ENCODE measurements at places on chromosomes 5 and 9. TPM values are rescaled to one million over a fixed set of nuclear protein-coding genes. Genes with fewer than 3 reads are reported as not detected.

DNA sequence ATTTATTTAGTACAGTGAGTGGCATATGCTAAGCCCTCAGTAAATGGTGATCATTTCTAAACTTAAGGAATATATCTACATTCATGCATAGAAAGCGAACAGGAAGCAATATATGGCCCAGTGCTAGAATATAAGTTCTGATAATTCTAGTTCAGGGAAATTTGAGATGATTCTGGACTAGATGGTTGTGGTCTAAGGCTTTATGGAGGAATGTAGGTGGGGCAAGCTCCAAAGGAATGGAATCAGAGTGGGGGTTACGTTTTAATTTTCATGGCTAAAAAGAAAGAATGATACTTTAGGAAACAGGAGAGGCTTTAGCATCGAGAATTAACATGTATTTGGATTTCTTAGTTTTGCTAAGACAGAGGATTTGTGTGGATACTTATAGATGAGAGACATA lies 56.1 kb downstream of the MTREX start:
- no peak overlapping the region for H3K4me3 ChIP-seq
- H3K36me3 ChIP-seq: peaks cover 40% of the 10 kb centered on the region
- no peaks in the 10 kb centered on the region for H3K27me3 ChIP-seq
- H3K27ac ChIP-seq: no peak overlapping the region

- H3K27ac ChIP-seq: no peak overlapping the region
- H3K4me1 ChIP-seq: no peaks in the 10 kb centered on the region
- H3K36me3 ChIP-seq: no peaks in the 10 kb centered on the region
- no peak for DNase-seq
Observed at GRCh38 chr9:12497790-12498189, 195.4 kb upstream of the TYRP1 start.

GRCh38 chr5:158952951-158953350 lies 146.8 kb downstream of the EBF1 start:
- no peak for DNase-seq
- H3K4me3 ChIP-seq: no peak overlapping the region
- no peaks in the 10 kb centered on the region for H3K36me3 ChIP-seq
- peaks cover 13% of the 10 kb centered on the region for H3K4me1 ChIP-seq
- H3K27ac ChIP-seq: no peak overlapping the region

DNA sequence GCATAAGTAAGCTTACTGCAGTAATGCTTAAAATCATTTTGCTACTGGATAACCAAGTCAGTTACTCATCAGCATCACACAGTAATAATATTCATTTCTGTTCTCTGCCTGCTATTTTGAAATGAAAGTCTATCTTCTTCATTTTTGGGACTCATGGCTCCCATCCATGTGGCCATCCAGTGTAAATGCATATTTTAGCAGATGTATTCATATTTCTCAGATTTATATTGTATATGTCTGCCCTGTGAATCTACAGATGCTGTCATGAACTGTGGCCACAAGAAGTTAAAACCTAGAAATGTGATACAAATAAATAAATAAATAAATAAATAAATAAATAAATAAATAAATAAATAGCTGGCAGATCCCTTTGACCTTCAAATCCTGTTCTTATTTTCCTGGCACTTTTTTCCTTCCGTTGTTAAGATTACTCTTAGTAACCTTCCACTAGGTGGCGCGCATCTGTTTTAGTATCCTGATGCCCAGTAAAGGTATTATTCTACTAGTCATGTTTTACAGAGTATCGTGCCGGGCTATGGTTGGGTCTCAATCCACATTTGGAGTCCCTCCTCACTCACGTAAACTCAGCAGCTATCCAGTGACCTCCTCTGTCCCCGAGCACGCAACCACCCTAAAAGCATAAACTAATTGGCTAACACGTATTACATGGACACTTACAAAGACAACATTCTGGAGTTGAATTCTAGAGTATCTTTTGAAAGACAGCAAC lies 79.2 kb upstream of the IL7R start:
- no peaks in the 10 kb centered on the region for H3K36me3 ChIP-seq
- H3K27ac ChIP-seq: no peak overlapping the region
- no peaks in the 10 kb centered on the region for H3K4me1 ChIP-seq
- H3K27me3 ChIP-seq: no peaks in the 10 kb centered on the region
- no peak overlapping the region for H3K4me3 ChIP-seq

CDX1 gene
- not detected for total RNA-seq

LCN15 gene
- 0.61 TPM for total RNA-seq

UBAP1 gene
- total RNA-seq: 32.4 TPM

NTRK2 gene
- total RNA-seq: 0.08 TPM
